ENCODE measurements at places on chromosomes 2 and 18.

- DNase-seq, result no peak
Observed at GRCh38 chr2:152171718-152172117, 3.8 kb downstream of the STAM2 start.

DNA sequence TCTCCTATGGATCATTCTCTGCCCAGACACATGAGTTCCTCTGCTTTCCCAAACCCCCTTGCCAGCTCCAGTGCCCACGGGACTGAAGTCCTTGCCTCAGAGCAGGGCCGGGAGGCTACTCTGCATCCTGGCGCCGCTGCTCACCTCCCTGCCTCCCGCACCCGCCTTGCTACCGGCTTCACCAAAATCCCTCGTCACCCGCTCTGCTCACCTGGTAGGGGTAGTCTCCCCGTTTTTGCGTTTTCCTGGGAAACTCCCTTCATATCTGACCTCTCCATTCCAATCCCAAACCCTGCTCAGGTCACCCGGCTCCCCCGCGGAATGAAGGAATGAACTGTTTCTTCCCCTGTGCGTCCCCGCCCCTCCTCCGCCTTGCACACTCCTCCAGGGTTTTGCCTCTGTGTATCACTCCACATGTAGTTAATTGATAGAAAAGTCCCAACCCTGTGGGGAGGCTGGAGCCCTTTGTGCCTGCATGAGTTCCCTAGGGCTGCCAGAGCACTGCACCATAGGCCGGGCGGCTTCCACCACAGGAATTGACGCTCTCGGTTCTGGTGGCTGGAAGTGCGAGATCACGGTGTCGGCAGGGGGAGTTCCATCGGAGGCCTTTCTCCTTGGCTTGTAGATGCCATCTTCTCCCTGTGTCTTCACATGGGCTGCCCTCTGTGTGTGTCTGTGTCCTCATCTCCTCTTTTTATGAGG lies 2.0 kb upstream of the DGKD start:
- DNase-seq, result no peak

GRCh38 chr2:236351966-236352525 lies 87.8 kb upstream of the ASB18 start:
- DNase-seq, result no peak

- no peak for DNase-seq
Observed at GRCh38 chr2:237184919-237185552, 99.3 kb downstream of the COPS8 start.

DNA sequence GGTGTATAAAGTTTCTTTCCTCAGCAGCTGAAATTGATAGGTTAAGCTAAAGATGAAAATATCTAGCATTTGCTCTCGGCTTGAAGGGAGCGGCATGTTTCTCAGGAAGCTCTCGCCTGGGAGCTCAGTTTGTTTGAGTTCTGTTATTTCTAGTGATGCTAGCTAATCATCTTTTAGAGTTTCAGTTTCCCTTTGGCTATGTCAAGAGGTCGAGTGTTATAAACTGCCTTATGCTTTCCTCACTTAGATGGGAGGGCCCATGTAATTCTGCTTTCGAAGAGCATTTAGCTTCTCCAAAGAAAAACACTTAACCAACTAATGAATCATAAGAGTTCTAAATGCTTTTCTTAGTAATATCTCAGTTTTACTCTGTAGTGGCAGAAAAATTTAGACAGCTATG lies 33.6 kb downstream of the PLCL1 start:
- DNase-seq, result no peak

- no peak for DNase-seq
Observed at GRCh38 chr18:11247381-11247970, 98.1 kb upstream of the PIEZO2 start.

DNA sequence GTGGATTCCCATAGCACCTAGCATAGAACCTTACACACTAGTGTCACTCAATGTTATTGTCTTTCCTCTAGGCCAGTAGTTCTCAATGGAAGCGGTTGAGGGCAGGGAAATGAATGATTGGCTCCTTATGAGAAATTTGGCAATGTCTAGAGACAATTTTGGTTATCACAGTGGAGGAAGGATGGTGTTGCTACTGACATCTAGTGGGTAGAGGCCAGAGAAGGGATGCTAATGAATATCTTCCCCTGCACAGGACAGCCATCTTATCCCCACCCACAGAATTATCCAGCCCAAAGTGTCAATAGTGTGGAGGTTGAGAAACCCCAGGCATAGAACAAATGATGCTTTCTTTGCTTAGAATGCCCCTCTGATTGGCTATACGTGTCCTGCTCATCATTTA lies 15.8 kb downstream of the C18orf63 start:
- DNase-seq, result no peak

All from activated CD4-positive, alpha-beta T cell treated with anti-CD3 and anti-CD28 coated beads for 1 hour (primary cell).